ENCODE measurements at places on chromosomes 12 and 14. TPM values are rescaled to one million over a fixed set of nuclear protein-coding genes. Genes with fewer than 3 reads are reported as not detected.

ZFYVE26 gene
- 32.3 TPM for total RNA-seq

COL2A1 gene
- total RNA-seq = 3.2 TPM

KCNH3 gene
- under 0.01 TPM for total RNA-seq

ANKS1B gene
- total RNA-seq = 4.4 TPM

PLEKHD1 gene
- total RNA-seq = under 0.01 TPM

ADAMTS20 gene
- not detected for total RNA-seq

PTPRR gene
- total RNA-seq = not detected

SLCO1B1 gene
- total RNA-seq = not detected

MFAP5 gene
- total RNA-seq = 12.3 TPM

STAC3 gene
- 0.65 TPM for total RNA-seq

MSRB3 gene
- 67.8 TPM for total RNA-seq

DHRS1 gene
- total RNA-seq = 12.6 TPM

IKZF4 gene
- 1.8 TPM for total RNA-seq

KRT72 gene
- total RNA-seq = not detected

CD163 gene
- total RNA-seq = not detected

GLIPR1L1 gene
- not detected for total RNA-seq

BDKRB2 gene
- 35.8 TPM for total RNA-seq

ASCL1 gene
- not detected for total RNA-seq

Measured in articular chondrocyte of knee joint (primary cell).